ENCODE measurements at places on chromosomes 1 and 21. TPM values are rescaled to one million over a fixed set of nuclear protein-coding genes. Genes with fewer than 3 reads are reported as not detected.

LCK gene
- total RNA-seq = 4.1 TPM

DNA sequence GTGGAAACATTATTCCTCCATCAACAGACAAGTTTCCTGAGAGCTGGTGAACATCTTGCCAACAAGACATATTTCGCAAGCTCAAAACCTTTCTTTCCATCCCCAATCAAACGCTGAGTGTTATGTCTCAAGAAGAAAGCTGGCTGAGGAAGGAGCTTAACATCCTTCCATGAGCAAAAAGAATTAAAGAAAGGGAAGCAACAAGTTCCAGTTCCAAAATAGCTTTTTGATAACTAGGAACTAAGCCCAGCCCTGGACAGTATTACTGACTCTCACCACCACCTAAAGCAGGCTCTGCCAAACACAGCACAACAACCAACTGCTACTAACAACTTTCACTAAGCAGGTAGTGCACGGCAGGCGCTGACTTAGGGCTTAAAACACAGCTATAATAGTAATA, 50.2 kb downstream of the CAPZB start:
- peak overlapping the region; percentile 47 for H3K4me3 ChIP-seq
- H3K27ac ChIP-seq = peak overlapping the region; percentile 82
- no peaks in the 10 kb centered on the region for H3K36me3 ChIP-seq
- H3K4me1 ChIP-seq = peaks cover 90% of the 10 kb centered on the region
- DNase-seq = no peak

KCNJ15 gene
- total RNA-seq = 0.41 TPM

DNA sequence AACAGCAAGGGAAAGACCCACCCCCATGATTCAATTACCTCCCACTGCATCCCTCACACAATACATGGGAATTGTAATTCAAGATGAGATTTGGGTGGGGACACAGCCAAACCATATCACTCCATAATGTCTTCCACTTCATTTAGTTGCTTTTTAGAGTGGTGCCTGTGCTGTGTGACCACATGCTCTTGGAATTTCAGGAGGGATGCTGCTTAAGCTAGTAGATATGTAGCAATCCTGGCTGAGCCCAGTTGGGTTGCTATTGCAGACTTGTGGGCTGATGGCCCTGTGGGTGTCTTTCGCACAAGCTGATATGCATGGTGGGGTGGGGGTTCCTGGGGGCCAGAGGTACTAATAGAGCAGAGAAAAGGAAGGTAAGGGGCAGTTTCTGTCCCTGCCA, 160.4 kb upstream of the SYT6 start:
- H3K27me3 ChIP-seq = no peaks in the 10 kb centered on the region
- no peak overlapping the region for H3K4me3 ChIP-seq
- no peak for DNase-seq
- no peaks in the 10 kb centered on the region for H3K36me3 ChIP-seq
- H3K4me1 ChIP-seq = peaks cover 3% of the 10 kb centered on the region

PTGFR gene
- total RNA-seq = 8.7 TPM

NPL gene
- 10.3 TPM for total RNA-seq

DNA sequence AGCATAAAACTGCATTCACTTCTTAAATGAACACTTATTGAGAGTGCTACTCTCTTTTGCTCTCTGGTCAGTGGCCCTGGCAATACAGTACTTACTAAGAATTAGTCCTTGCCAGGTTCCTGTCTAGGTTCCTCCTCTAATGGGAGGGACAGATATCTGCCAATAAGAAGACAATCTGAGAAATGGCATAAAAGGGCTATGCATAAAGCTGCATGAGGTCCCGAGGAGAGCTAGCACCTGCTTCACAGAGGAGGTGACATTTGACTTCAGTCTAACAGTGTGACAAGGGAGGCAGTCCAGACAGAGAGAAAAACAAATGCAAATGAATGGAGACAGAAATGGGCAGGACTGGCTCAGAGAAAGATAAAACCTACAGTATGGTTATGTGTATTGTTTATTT, 357.1 kb upstream of the SGIP1 start:
- H3K27ac ChIP-seq = no peak overlapping the region
- H3K4me3 ChIP-seq = no peak overlapping the region
- no peaks in the 10 kb centered on the region for H3K27me3 ChIP-seq
- no peaks in the 10 kb centered on the region for H3K4me1 ChIP-seq
- H3K36me3 ChIP-seq = no peaks in the 10 kb centered on the region

GRCh38 chr1:27527890-27528817, 38.2 kb upstream of the WASF2 start:
- H3K27me3 ChIP-seq = no peaks in the 10 kb centered on the region
- peaks cover 37% of the 10 kb centered on the region for H3K4me1 ChIP-seq
- H3K27ac ChIP-seq = peak overlapping the region; percentile 77
- DNase-seq = no peak

UTS2 gene
- total RNA-seq = not detected

DNA sequence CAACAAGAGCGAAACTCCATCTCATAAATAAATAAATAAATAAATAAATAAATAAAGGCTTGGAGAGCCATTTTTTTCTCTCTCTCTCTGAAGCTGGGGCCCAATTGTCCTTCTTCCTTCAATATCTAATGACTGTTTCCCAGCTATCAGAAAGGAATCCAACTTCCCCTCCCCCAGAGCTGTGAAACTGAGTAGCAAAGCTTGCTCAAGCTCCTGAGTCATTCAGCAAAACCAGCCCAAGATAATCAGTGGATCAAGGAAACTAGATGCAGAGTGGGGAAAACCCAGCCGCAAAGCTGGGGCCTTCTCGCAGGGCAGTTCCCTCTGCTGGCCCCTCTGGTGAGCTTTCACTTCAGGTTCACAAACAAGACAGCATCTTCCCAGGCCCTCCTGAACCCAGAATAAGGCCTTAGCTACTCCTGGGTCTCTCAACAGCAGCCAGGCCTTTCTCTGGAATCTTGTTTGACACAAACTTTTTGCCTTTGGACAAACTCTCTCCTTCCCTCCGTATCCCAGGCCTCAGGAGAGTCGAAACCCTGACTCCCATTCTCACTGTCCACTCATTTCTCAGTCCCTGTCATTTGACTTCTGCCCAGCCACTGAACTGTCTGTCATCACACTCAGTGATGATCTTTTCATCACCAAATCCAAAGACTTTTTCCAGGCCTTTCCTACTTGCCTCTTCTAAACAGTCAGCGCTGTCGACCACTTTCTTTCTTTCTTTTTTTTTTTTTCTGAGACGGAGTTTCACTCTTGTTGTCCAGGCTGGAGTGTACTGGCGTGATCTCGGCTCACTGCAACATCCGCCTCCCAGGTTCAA, 18.0 kb upstream of the PTP4A2 start:
- H3K4me3 ChIP-seq = peak overlapping the region; percentile 28
- no peaks in the 10 kb centered on the region for H3K36me3 ChIP-seq
- DNase-seq = peak; percentile 69
- H3K27me3 ChIP-seq = no peaks in the 10 kb centered on the region
- H3K4me1 ChIP-seq = peaks cover 34% of the 10 kb centered on the region

DNA sequence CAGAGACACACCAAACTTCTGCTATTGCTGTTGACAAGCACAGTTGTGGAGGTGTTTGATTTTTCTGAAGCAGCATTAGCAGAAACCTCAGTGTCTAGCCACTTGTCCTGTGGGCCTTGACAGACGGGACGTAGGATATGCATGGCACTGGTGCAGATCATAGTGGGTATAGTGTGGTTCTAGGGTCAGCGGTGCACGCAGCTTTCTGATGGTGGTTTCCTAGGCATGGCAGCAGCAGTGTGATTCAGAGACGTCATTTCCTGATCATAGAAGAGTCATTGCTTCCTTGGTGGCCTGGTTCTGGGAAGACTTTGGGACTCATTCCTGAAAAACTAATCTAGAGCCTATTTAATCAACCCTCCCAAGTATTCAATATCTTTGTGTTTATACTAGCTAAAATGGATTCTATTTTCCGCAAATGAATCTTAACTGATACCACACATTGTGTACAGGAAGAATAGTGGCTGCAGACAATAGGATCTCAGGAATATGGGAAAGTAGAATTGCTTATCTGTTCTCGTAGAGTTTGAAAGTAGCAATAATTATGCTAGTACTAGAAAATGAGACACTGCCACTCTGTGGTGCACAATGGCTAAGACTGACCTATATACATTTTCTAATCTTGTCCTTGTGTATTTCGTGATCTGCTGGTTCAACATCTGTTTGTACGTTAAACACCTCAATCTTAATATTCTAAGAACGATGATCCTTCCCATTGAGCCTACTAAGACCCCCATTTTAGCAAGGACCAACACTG, 2.8 kb upstream of the USP1 start:
- H3K4me1 ChIP-seq = peaks cover 17% of the 10 kb centered on the region
- no peak for DNase-seq
- H3K27ac ChIP-seq = no peak overlapping the region
- no peaks in the 10 kb centered on the region for H3K36me3 ChIP-seq
- no peaks in the 10 kb centered on the region for H3K27me3 ChIP-seq

- DNase-seq = no peak
- H3K27me3 ChIP-seq = no peaks in the 10 kb centered on the region
- H3K27ac ChIP-seq = no peak overlapping the region
- H3K36me3 ChIP-seq = no peaks in the 10 kb centered on the region
- no peak overlapping the region for H3K4me3 ChIP-seq
Measured at GRCh38 chr21:35294231-35294898, 245.3 kb upstream of the RUNX1 start.

REN gene
- not detected for total RNA-seq

GRCh38 chr1:156001021-156001661, 19.6 kb downstream of the SSR2 start:
- DNase-seq = no peak
- H3K4me1 ChIP-seq = no peaks in the 10 kb centered on the region
- H3K36me3 ChIP-seq = no peaks in the 10 kb centered on the region
- no peaks in the 10 kb centered on the region for H3K27me3 ChIP-seq

OR10K1 gene
- total RNA-seq = not detected

GRCh38 chr1:64228167-64228957, 24.9 kb downstream of the UBE2U start:
- no peak for DNase-seq
- H3K4me3 ChIP-seq = no peak overlapping the region
- no peaks in the 10 kb centered on the region for H3K27me3 ChIP-seq
- H3K4me1 ChIP-seq = peaks cover 5% of the 10 kb centered on the region
- H3K27ac ChIP-seq = no peak overlapping the region

GRCh38 chr21:36579898-36580297, 100.0 kb upstream of the CLDN14 start:
- no peaks in the 10 kb centered on the region for H3K36me3 ChIP-seq
- no peak overlapping the region for H3K4me3 ChIP-seq
- H3K4me1 ChIP-seq = no peaks in the 10 kb centered on the region
- no peaks in the 10 kb centered on the region for H3K27me3 ChIP-seq
- no peak overlapping the region for H3K27ac ChIP-seq

GRCh38 chr1:39398278-39399021, 93.0 kb upstream of the BMP8A start:
- no peaks in the 10 kb centered on the region for H3K36me3 ChIP-seq
- DNase-seq = peak; percentile 60
- H3K27me3 ChIP-seq = no peaks in the 10 kb centered on the region
- peak overlapping the region; percentile 39 for H3K4me3 ChIP-seq

DNA sequence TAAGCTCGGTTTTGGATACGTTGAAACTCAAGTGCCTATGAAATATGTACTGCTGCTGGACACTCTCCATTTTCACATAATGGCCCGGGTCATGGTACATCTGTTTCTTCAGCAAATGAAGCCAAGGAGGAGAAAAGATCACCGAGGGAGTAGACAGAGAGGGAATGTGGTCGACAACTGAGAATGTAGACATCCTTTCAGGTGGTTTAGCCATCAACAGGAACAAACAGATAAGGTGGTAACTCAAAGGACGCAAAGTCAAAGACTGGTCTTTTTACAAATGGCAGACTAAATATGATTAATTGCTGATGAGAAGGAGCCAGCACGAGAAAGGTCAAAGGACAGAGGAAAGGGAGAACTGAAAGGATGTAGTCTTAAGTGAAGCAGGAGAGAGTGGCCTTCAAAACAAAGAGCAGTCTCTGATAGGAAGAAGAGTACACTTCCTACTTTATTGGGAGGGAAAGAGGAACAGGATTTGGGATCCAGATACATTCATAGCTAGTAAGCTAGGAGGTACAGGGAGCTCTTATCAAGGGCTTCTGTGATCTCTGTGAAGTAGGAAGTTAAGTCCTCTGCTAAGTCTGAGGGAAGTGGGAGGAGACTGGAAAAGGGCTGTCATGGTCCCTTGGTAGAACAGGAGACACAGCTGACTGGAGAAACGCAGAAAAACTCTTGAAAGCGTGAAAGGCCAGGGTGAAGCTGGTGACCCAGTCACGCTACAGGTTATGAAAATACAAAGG, 28.3 kb downstream of the NUP133 start:
- H3K4me3 ChIP-seq = no peak overlapping the region
- H3K36me3 ChIP-seq = peaks cover 28% of the 10 kb centered on the region
- no peak overlapping the region for H3K27ac ChIP-seq

DNA sequence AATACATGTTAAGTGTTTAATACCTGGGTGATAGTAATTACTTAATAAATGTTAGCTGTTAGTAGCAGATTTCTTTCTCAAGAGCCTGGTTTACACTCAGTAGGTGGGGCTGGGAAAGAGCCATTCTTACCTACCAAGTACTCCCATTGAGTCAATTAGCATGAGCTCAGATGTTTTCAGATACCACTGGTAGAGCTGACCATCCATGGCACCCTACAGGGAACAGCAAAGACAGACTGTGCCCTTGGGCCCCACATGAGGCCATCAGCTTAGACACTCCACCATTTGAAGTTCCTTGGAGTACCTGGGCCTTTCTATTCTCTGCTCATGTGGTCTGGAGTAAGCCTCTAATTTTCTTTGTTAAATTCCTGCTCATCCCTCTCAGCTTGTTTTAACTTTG, 179.3 kb downstream of the CACNA1E start:
- no peak overlapping the region for H3K4me3 ChIP-seq
- DNase-seq = no peak
- H3K36me3 ChIP-seq = no peaks in the 10 kb centered on the region
- no peaks in the 10 kb centered on the region for H3K4me1 ChIP-seq
- H3K27me3 ChIP-seq = no peaks in the 10 kb centered on the region

PTPN7 gene
- 4.3 TPM for total RNA-seq

- H3K4me1 ChIP-seq = no peaks in the 10 kb centered on the region
- H3K4me3 ChIP-seq = no peak within 1 kb of the TSS
- no peak for DNase-seq
- H3K27ac ChIP-seq = no peak within 1 kb of the TSS
- no peaks in the 10 kb centered on the region for H3K36me3 ChIP-seq
- no peaks in the 10 kb centered on the region for H3K27me3 ChIP-seq
Measured at GRCh38 chr1:119768778-119769177, at the start of gene HMGCS2. HMGCS2 (minus strand) TSS chr1:119768905; CDS start chr1:119768844, 61 bp downstream.

GRCh38 chr1:87706779-87707228, 378.1 kb downstream of the LMO4 start:
- H3K27ac ChIP-seq = no peak overlapping the region
- DNase-seq = no peak
- H3K36me3 ChIP-seq = no peaks in the 10 kb centered on the region
- no peaks in the 10 kb centered on the region for H3K27me3 ChIP-seq
- H3K4me3 ChIP-seq = no peak overlapping the region
- no peaks in the 10 kb centered on the region for H3K4me1 ChIP-seq

ZFP69 gene
- total RNA-seq = 5.1 TPM

- peak overlapping the region; percentile 87 for H3K27ac ChIP-seq
- H3K4me1 ChIP-seq = peaks cover 68% of the 10 kb centered on the region
- no peaks in the 10 kb centered on the region for H3K27me3 ChIP-seq
Measured at GRCh38 chr1:94863297-94863911, 43.2 kb downstream of the SLC44A3 start.
